Fibroblast of lung (primary cell): ENCODE measurements at places on chromosomes 13 and 19. TPM values are rescaled to one million over a fixed set of nuclear protein-coding genes. Genes with fewer than 3 reads are reported as not detected.
A peak's percentile ranks its signal among the peaks of the same experiment; 100 is the strongest.

The NKPD1 gene
- total RNA-seq: 0.17 and 0.26 TPM in 2 replicates

The IZUMO2 gene
- total RNA-seq: not detected in 2 replicates

The KLK4 gene
- not detected in 2 replicates for total RNA-seq

DNA sequence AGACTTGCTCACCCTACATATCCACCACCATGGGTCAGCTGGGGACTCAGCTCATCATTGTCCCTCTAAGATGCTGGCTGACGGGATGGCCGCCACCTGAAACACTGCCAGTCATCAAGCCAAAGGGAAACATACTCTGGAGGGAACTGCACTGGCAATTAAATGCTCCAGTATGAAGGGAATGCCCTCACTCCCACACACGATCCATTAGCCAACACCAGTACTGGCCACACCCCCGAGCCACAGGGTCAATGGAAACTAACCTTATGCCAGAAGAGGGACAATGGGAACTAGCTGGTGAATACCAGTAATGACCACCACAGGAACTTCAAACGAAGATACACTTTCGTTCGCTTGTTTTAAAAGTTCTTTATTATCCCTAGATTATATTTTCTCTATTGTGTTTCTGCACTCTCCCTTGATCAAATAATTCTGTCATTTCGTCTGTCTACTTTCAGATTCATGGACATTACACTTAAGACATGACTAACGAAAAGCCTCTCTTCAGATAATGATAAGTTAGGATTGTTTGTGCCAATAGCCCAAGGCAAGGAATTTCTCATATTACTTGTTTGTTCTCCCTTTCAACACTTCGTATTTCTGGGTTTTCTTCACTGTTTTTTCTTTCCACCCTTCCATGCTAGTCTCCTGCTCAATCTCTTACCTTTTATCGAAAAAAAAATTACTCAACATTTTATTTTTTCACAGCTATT is 1.7 kb upstream of the ZNF507 start:
- no peak for DNase-seq

- peak; percentile 29 for DNase-seq
These were observed 58.7 kb upstream of the ALOX5AP start for GRCh38 chr13:30676672-30677071.

- DNase-seq: no peak
These were observed 95.5 kb downstream of the CDADC1 start for GRCh38 chr13:49343255-49343654.

DNA sequence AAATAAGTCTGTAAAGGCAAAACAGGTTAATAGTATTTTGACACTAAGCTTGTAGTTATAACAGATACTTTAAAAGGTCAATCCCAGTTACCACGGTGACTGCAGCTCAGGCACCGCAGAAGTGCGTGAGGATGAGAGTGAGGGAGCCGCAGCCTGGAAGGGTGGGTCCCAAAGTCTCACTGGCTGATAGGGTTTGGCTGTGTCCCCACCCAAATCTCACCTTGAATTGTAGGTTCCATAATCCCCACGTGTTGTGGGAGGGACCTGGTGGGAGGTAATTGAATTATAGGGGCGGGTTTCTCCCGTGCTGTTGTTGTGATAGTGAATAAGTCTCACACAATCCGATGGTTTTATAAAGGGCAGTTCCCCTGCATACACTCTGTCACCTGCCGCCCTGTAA is 40.0 kb upstream of the GAS6 start:
- no peak for DNase-seq

DNA sequence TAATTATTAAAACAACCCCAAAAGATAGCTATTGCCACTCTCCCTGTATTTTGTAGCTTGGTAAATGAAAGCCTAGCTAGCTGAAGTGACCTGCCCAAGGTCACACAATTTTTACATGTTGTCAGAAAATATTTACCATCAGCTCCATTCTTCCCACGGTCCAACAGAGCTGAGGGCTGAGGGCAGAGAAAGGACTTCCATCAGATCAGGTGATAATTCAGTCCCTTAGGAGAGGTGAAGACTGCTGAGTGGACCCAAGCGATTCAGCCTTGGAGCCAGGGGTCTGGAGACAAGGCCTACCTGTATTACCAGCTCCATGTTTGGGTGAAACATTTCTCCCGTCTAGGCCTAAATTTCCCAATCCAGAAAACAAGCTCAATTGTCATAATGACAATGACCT is 149.5 kb upstream of the TSHZ3 start:
- DNase-seq: no peak
